ENCODE measurements at places on chromosomes 5 and 9. TPM values are rescaled to one million over a fixed set of nuclear protein-coding genes. Genes with fewer than 3 reads are reported as not detected.

Gene CARTPT
- total RNA-seq = not detected

Gene KIAA1958
- total RNA-seq = 4.6 TPM

DNA sequence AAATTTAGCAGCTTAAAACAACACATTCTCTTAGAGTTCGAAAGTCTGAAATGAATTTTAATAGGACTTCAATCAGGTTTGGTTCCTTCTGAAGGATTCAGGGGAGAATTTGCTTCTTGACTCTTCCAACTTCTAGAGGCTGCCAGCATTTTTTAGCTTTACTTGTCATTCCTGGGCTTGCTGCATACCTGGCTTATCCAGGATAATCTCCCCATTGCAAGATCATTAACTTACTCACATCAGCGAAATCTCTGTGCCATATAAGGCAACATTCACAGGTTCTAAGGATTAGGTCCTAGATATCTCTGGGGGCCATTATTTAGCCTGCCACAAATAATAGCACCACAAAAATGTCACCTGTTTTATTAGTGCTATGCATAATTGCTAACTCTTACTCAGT, 46.2 kb upstream of the PCSK5 start:
- no peak for DNase-seq

DNA sequence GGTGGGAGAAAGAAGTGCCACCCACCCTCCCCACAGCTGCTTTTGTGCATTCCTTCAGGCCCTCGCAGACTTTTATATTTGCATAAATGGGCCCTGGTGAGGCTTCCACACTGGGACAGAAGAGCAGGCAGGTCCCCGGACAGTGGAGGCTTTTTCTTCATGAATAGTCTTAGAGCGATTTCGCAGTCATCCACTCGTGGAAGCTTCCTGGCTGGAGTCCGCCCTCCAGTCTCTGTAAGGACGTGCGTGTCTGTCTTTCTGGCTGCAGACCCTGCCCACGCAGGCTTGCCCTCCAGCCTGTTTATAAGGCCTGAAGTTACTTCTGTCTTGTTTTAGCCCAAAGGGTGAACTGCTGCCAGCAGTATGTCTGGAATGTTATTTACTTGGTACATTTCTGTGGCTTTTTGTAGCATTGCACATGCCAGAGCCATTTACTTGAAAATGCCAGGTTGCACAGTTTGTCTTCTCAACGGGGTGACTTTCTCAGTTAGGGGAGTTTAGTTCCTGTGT, 195.7 kb downstream of the AOPEP start:
- DNase-seq = peak; percentile 64

- DNase-seq = no peak
These were observed 6.9 kb downstream of the CXCL14 start for GRCh38 chr5:135571902-135572301.

- no peak for DNase-seq
These were observed 925 bp downstream of the LIFR start for GRCh38 chr5:38555354-38556087.

DNA sequence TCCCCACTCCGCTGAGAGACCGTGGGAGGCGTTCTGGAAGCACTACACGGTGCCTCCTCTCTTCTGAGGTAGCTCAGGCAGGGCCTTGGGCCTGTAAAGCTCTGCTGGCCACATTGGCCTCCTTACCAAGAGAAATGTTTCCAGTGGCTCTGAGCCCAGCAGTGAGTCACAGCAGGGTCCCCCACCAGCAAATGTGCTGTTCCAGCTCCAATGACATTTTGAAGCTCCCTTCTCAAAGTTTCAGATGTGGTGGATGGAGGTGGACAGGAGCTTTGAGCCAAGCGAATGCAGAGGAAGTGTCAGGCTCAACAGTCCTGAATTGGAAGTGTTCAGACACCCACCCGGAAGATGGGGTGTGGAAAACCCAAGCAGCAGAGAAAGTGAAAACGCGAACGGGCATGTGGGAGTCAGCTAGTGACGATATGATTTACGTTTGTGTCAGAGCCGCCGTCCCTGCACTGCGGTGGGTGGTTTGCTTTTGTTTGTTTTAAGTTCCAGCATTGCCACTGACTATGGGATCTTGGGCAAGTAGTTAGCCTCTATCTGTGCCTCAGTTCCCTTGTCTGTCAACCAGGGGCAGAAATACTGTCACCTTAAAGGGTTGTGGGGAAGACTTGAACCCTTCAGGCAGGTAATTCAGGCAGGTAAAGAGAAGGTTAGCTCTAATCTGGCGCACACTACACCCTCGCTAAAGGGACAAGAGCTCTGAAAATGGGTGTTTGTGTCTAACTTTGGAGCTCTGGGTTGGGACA, 38.2 kb downstream of the C5orf15 start:
- no peak for DNase-seq

GRCh38 chr5:134813827-134814226, 31.9 kb upstream of the C5orf24 start:
- DNase-seq = no peak

DNA sequence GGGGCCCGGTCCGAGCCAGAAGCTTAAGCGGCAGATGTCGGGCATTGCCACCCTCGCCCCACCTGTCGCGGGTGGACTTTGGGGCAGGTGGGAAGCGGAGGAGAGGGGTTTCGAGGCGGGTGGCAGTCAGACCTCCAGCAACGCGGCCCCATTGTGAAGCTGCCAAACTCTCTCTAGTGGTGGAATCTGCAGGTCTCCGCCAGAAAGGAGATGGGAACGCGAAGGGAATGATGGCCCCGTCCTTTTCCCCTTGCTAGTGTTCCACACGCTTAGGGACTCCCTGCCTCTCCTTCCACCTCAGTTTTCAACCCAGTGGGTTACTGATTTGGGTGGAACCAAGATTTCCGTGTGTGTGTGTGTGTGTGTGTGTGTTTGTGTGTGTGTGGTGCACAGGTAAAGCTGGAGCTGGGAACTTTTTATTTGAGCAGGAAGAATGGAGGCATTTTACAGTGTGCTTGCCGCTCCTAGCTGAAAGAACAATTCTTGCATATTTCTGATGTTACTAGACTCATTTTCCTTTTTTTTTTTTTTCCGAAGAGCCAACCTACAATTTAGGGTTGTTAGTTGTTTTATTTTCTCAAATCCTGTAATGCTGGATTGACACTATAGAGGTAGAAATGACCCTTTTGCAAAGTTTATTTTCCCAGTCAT, 1.3 kb downstream of the MACIR start:
- DNase-seq = no peak

DNA sequence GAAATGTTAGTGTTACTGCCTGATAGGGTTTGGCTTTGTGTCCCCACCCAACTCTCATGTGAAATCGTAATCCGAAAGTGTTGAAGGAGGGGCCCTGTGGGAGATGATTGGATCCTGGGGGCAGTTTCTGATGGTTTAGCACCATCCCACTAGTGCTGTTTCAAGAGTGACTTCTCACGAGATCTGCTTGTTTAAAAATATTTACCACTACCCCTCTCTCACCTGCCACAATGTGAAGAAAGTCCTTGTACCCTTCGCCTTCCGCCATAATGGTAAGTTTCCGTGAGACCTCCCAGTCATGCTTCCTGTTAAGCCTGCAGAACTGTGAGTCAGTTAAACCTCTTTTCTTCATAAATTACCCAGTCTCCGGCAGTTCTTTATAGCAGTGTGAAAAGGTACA, 2.6 kb upstream of the RFX3 start:
- no peak for DNase-seq

- DNase-seq = no peak
These were observed 8.2 kb downstream of the AP3B1 start for GRCh38 chr5:78286290-78286689.

DNA sequence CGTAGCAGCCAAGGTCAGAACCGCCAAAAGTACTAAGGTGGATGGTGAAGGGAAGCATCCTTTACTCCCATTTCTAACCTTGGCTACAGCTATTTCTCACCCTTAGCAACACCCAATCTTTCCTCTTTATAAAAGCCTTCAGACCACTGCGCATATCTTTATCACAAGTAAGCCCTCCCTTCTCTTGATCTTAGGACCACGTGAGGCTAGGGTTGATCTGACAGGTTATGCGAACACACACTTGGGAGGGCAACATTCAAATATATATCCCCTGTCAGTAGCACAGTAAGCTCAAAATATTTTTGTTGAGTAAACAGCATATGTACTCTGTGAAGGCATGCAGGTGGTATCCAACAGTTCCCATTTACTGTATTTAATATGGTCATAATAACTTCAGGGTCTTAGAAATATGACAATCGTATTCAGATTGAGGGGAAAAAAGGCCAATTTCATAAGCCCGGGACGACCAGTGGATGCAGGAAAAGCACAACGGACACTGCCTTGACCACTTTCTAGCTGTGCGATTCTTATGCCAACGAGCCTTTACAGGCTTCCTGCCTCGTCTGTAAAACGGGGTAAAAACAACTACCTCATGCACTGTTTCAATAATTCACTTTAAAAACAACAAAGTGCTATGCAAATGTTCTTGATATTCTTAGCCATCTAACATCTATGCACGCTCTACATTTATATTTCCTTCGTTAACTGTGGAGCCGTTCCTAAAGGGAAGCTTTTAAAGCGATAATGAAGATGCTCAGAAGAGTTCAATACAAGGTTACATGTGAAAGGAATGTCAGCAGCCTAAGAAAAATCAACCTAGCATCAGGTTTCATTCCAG, 1.3 kb downstream of the ARSB start:
- DNase-seq = no peak

DNA sequence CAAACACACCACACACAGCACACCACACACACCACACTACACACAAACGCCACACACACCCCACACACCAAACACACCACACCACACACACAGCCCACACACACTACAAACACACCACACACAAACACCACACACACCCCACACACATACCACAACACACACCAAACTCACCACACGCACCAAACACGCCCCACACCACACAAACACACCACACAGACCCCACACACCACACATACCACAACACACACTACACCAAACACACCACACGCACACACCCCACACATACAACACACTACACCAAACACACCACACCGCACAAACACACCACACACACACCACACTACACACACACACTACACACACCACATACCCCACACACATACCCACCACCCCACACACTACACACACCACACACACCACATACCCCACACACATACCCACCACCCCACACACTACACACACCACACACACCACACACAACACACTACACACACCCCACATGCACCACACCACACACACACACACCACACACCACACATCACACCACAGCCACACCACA, 151.2 kb downstream of the ERCC6L2 start:
- no peak for DNase-seq

All from uterus (tissue), 4 donors.